Activated CD4-positive, alpha-beta T cell treated with anti-CD3 and anti-CD28 coated beads for 1 hour (primary cell): ENCODE measurements at places on chromosomes 1 and 21.

DNA sequence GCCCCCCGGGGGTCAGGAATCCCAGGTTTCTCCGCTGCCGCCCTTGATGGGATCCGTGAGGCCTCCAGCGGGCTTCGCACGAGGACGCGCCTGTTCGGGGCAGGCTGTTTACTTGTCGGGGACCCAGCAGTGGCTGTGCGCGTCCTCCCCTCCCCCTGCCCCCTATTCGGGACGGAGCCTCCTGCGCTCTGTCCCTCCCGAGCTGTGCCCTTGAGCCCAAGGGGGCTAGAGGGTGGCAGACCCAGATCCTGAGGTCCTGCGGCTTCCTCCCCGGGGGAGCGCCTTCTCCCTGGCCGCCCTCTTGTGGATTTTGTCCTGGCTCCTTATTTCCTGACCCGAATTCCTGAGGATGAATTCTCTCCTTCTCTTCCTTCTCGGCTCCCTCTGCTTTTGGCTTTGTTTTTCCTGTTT lies 38.4 kb downstream of the PIK3CD start:
- no peak for DNase-seq

DNA sequence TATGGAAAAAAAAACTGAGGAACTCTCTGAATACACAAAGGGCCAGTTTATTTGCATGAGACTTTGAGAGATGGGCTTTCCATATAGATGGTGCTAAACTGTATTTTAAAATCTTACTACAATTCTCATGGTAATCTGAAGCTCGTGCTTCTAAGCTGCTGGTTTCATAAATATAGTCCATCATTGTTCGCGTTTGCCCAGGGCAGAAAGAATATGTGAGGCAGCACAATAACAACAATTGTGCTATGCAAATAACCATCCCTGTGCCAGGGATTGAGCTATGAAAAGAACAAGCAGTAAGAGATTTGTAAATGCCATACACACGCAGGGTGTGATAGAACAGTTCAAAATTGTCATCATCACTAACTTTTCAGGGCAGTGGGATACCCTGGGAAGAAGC lies 4.9 kb upstream of the EPS15 start:
- no peak for DNase-seq

- DNase-seq, result no peak
Observed at GRCh38 chr1:245871915-245872314, 635.2 kb downstream of the SMYD3 start.

- no peak for DNase-seq
Observed at GRCh38 chr1:51669816-51670215, 52.9 kb downstream of the OSBPL9 start.

DNA sequence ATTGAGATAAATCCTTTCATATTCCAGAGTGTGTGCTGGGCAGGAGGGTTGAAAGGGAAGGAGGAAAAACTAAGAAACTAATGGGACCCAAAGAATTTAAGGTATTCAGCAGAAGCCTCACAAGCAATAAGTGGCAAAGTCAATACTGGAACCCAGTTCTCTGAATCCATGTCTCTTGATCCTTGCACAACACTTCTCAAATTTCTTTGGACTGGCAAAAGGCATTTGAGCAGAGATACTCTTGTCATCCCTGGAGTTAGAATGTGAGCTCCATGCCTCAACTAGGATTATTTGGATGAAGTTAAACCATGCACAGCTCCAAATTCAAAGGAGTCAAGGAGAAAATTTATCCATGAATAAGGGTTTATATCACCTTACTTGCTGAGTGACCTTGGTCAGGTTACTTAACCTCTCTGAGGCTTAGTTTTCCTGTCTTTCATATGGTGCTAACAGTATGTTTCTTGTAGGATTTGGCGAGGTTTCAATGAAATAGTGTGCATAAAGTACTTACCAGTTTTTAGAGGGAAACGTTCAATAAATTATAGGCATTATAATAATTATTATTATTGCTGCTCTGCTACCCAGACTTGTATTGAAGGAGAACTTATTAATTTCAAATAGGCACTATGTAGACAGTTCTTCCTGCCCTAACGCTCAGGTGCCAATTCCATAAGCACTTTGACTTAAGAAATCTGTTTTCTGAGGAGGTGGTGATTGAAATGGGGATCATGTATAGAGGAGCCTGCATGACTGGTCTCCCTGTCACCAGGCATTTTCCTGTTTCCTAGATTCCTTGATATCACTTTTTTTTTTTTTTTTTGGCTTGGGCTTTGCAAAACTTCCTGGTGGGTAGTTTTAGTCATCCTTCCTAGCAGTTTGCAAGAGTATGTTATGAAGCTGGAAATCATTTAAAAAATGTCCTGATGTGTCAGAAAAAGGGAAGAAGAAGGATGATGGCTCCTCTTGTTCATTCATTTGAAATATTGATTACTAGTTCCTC lies 125.0 kb upstream of the JUN start:
- DNase-seq, result no peak

DNA sequence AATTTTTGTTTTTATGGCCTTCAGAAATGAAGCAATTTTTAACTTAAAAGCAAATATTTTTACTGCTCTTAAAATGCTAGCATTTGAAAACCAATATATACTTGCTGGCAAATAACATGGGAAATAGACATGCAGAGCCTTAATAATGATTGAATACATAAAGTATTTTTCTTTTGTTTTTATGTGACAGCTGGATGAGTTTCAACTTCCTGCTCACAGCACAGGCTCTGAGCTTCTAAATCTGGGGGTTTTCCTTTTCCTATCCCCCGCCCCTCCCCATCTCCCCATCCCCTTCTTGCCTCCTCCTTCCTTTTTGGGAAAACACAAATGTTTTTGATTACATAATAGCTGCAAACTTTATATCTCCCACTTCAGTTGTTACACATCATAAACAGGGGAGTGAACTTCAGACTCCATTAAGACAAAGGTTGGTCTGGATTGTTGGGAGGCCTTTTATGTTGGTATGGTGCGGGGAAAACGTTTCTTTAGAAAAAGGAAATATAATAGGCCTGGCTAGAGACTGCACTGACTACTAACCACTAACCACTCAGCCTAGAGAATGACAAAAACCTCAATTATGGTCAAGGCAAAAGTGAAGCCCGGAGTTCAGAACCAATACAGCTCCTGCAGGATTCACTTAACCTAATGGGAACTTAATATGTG lies 116.1 kb upstream of the GORAB start:
- no peak for DNase-seq

GRCh38 chr1:1243807-1244191 lies 2.7 kb downstream of the C1QTNF12 start:
- DNase-seq, result no peak

GRCh38 chr1:38243106-38243505 lies 196.5 kb upstream of the POU3F1 start:
- DNase-seq, result no peak

DNA sequence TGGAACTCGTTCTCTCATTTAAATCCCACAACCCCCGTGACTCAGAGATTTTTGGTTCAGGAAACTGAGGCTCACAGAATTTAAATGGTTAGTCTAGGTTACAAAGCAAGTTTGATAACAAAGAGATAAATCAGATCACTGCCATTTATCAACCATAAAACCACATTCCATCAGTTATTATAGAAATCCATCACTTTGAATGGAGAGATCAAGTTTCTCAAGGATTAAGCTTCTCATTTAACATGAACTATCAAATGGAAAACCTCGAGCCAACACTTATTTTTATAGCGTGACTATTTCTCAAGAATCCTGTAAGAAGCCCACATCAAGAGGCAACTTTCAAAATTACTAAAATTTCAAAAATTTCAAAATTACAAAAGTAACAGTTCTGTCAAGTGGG lies 11.9 kb downstream of the WLS start:
- DNase-seq, result no peak

GRCh38 chr1:201112173-201112731 lies at the start of gene CACNA1S:
CACNA1S (minus strand) TSS chr1:201112426; CDS start chr1:201112339, 87 bp downstream.
- DNase-seq, result no peak

- DNase-seq, result no peak
Observed at GRCh38 chr1:24987875-24988557, 57.9 kb upstream of the RUNX3 start.

DNA sequence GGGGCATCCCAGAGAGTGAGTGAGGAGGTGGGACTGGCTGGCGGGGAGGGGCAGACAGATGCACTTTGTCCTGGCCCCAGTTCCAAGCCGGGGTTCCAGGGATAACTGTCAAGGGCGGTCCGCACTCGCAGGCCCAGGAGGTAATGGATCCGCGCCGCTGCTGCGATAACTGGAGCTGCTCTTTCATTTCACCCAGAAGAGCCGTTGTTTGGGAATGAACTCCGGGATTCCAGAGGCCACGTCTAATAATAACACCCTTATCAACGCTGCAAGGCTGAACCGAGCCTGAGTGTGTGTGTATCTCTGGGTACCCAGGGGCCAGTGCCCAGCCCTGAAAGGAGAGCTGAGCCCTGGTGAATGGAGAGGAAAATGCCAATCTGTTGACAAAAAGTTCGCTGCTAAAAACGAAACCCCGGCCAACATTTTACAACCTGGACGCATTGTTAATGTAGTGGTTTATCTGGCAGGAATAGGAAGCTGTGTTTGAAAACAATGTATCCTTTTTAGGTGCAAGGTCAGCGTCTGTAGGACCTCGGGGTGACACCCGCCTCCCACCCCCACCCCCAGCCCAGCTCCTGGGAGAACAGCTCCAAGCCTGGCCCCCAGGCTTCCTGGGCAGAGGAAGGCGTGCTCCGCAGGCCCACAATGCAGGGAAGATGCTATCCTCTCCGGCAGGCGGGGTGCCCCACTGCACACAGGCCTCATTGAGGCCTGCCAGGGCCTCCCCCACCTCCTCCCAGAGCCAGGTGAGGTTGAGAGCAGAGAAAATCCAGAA lies 119.7 kb downstream of the PROX1 start:
- no peak for DNase-seq

DNA sequence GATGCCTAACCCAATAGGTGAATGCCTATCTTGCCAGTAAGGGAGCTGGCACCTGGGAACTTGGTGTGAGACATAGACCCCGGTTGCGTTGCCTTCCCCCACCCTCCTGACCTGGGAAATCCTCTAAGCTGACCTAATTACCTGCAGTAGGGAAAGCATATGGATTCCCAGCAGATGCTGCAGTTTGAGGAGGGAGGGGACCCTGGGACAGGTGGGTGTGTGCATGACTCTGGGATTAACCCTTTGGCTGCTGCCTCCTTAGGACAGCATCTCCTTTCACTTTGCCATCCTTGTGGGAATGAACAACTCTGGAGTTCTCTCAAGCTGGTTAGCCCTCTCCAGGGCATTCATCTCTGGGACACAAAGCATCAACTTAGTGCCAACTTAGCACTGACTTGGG lies 16.4 kb upstream of the NFASC start:
- no peak for DNase-seq

- no peak for DNase-seq
Observed at GRCh38 chr1:214295934-214296333, 15.0 kb downstream of the SMYD2 start.

- DNase-seq, result no peak
Observed at GRCh38 chr1:183417772-183418491, at the start of gene NMNAT2. NMNAT2 (minus strand) TSS chr1:183418380; CDS start chr1:183418267, 113 bp downstream.

- no peak for DNase-seq
Observed at GRCh38 chr1:37437087-37437486, 37.3 kb upstream of the ZC3H12A start.

DNA sequence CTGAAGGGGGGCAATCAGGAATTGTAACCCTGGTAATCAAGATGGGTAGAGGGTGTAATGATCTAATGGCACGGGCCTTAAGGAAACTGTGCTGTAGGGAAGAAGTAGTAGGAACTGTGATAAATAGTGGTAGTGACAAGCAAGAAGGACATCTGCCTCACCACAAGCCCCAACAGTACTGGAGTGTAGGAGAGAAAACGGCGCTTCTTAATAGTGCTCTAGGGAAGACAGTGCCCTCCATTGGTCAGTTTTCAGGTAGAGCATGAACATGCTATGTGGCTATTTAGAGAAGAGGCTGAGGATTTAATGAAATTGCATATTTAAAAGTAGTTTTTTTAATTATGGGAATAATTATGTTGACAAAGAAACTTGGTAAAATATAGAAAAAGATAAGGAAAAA lies 32.2 kb downstream of the SLC30A7 start:
- no peak for DNase-seq

GRCh38 chr1:84145068-84145467 lies 997 bp downstream of the PRKACB start:
- DNase-seq, result no peak

- DNase-seq, result no peak
Observed at GRCh38 chr21:31911138-31911907, 38.5 kb downstream of the HUNK start.

DNA sequence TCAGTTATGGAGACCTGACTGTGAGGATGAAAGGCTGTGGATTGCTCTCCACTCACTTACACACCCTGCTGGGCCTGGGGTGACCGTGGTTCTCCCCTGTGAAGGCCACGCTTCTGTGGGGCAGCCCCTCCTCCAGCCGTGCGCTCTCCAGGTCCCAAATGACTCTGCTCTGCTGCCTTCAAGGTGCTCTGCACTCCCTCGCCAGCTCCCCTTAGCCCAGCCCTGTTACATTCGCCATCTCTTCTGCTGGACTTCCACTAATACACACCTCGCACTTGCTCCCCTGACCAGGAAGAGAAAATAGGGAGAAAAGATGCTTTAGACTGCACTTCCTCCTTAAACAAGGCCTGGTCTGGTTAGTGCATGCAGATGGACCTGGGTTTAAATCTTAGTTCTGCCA lies 24.6 kb downstream of the OPTC start:
- no peak for DNase-seq
